OCI-M1 (cell line): ENCODE measurements at places on chromosomes 1 and 21.

DNA sequence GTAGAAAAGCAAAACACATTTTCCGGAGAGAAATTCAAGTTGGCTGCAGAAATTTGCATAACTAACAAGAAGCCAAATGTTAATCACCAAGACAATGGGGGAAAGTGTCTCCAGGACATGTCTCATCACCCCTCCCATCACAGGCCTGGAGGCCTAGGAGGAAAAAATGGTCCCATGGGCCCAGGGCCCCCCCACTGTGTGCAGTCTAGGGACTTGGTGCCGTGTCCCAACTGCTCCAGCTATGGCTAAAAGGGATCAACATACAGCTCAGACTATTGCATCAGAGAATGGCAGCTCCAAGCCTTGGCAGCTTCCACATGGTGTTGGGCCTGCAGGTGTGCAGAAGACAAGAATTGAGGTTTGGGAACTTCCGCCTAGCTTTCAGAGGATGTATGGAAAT, 138.2 kb downstream of the USH2A start:
- DNase-seq, result no peak

GRCh38 chr1:63866084-63866483, 92.3 kb downstream of the ROR1 start:
- no peak for DNase-seq

GRCh38 chr1:181789395-181789794, 272.1 kb downstream of the ZNF648 start:
- DNase-seq, result no peak

- no peak for DNase-seq
Observed at GRCh38 chr1:74584185-74584584, 71.8 kb upstream of the LRRC53 start.

GRCh38 chr1:55252942-55253589, 37.9 kb upstream of the USP24 start:
- DNase-seq, result no peak

GRCh38 chr1:23736437-23737134, 6.7 kb upstream of the ELOA start:
- DNase-seq, result no peak

- peak; percentile 37 for DNase-seq
Observed at GRCh38 chr1:181179987-181180365, 91.5 kb downstream of the IER5 start.

GRCh38 chr1:42035205-42035829, 116.6 kb upstream of the HIVEP3 start:
- DNase-seq, result peak; percentile 82

DNA sequence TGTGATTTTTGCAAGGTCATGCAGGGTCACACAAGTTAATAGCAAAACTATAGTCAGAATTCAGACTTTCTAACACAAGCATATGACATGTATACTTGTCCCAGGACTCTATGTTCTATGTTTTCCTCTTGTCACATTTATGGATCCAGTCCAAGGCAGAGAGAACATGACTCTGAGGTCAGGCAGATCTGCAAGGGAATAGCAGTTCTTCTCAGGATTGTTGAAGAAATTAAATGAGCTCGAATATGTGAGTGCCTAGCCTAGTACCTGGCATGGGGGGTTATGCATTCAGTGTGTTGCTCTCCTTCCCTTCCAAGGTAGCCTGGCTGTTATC, 9.5 kb upstream of the RPTN start:
- DNase-seq, result peak; percentile 38

DNA sequence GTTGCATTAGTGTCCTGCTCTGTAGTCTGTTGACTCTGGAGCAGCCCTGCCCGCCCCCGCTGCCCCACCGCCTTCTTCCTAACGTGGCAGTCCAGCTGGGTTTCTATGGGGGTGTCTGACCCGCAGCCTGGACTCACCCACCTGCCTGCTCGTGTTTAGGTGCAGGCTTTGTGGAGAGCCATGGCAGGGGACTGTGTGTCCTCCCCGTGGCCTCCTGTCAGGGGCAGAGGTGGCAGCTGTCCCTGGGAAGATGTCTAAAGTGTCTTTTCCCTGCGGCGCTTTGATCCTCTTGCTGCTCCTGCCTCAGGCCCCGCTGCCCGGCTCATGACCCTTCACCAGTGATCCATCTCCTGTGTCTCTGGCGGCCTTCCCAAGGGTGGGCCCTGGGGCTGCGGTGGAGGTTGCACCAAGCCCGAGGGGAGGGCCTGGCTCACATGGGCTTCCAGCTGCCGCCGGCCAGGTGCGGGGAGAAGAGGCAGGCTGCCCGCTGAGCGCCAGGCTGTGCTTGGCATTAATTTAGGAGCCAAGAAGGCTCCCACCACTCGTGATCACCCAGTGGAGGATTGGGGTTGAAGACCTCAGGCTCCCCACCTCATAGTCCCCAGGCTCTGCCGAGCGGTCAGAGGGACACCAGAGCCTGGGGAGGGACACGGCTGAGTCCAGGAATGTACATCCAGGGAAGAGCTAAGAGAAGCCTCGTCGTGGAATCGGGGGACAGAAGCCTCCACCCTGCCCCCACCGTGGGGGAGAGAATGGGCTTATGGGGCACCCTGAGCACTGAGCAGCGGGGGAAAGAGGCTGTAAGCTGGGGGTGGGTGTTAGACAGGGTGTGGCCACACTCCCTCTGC, 44.1 kb downstream of the COL18A1 start:
- DNase-seq, result no peak

DNA sequence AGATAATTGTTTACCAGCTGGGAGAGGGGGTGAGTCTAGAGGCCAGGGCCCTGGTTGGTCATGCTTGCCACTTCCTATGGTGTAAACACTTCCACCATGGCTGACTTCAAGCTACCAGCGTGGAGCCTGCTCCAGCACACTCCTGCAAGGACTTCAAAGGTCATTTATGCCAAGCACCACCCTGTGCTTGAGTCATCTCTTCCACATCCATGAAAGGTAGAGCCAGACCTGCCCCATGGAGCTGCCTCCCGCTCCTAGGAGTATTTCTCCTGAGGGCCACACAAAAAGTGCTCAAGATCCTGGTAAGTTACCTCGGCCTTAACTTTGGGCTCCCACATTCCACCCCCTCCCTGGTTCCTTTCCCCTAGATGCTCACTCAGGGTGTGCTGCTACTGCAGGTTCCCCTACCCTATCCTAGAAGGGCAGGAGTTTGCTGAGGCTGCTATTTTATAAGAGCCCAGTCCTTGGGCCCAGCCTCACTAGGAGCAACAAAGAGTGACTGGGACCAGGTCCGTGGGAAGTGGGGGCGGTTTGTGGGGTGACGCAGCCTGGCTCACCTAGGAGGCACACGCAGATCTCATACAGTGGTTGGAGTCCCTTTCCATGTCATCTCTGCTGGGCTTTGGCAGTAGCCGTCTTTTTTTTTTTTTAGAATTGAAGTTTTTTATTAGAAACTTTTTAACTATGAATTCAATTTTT, 2.4 kb downstream of the RAB7B start:
- DNase-seq, result no peak

- DNase-seq, result no peak
Observed at GRCh38 chr1:78045563-78045925, 222 bp upstream of the GIPC2 start.

- no peak for DNase-seq
Observed at GRCh38 chr1:42427240-42427639, 28.6 kb downstream of the ZMYND12 start.

- no peak for DNase-seq
Observed at GRCh38 chr1:25675729-25676476, 59.3 kb downstream of the MAN1C1 start.

GRCh38 chr1:184385865-184386311, 941 bp upstream of the C1orf21 start:
- no peak for DNase-seq

- DNase-seq, result no peak
Observed at GRCh38 chr21:44920694-44921604, at the start of gene ITGB2. ITGB2 (minus strand) TSS chr21:44920899; CDS start chr21:44910782, 10,117 bp downstream.

- DNase-seq, result no peak
Observed at GRCh38 chr21:42156690-42157605, 62.0 kb upstream of the ABCG1 start.

DNA sequence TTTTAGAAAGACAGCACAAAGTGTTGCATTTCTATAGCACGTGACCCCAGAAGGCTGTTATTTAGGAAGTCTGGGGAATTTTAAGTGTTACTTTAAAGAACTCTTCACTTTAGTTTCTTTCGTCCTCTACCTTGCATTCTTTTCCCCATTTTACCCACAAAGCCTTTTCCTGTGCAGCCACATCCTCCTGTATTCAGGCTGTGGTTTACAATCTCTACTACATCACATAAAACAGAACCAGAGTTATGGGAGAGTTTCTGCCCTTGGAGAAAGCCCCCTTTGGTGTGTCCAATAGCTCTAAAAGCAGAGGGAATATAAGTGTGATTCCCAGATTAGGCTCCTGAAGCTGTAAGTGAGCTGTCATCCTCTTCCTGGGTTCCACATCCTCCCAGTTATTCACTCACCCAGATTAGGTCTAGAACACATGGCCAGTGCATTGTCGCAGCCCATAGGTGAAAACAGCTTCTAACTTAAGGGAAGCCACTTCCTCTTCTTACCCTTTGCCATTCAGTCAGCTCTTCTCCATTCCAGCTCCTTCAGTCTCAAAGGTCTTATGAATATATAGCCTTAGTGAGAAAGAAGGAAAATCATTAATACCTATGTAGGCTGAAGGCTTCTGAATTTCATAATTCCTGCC, 171.1 kb downstream of the PIGK start:
- DNase-seq, result peak; percentile 36

GRCh38 chr21:37273440-37273839, 6.3 kb upstream of the VPS26C start:
- DNase-seq, result no peak

- no peak for DNase-seq
Observed at GRCh38 chr1:72355899-72356298, 73.6 kb upstream of the NEGR1 start.

- DNase-seq, result peak; percentile 85
Observed at GRCh38 chr1:168342572-168343280, 62.0 kb downstream of the TBX19 start.

- DNase-seq, result no peak
Observed at GRCh38 chr1:107051266-107051665, 5.2 kb upstream of the PRMT6 start.

- no peak for DNase-seq
Observed at GRCh38 chr1:21313886-21314721, 23.8 kb upstream of the ECE1 start.

- DNase-seq, result no peak
Observed at GRCh38 chr1:165564561-165564960, 20.8 kb downstream of the LRRC52 start.

DNA sequence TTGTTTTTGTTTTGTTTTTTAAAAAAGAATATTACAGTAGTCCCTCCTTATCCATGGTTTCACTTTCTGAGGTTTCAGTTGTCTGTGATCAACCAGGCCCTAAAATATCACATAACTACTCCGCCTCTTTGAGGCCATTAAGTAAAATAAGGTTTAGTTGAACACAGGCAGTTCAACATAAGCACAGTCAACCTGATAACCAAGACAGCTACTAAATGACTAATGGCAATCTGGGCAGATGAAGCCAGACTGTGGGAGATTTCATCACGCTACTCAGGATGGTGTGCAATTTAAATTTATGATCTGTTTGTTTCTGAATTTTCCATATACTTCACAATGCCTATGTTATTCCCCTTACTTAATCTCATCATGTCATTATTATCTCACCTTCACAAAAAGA, 30.1 kb downstream of the LDLRAD1 start:
- DNase-seq, result no peak

DNA sequence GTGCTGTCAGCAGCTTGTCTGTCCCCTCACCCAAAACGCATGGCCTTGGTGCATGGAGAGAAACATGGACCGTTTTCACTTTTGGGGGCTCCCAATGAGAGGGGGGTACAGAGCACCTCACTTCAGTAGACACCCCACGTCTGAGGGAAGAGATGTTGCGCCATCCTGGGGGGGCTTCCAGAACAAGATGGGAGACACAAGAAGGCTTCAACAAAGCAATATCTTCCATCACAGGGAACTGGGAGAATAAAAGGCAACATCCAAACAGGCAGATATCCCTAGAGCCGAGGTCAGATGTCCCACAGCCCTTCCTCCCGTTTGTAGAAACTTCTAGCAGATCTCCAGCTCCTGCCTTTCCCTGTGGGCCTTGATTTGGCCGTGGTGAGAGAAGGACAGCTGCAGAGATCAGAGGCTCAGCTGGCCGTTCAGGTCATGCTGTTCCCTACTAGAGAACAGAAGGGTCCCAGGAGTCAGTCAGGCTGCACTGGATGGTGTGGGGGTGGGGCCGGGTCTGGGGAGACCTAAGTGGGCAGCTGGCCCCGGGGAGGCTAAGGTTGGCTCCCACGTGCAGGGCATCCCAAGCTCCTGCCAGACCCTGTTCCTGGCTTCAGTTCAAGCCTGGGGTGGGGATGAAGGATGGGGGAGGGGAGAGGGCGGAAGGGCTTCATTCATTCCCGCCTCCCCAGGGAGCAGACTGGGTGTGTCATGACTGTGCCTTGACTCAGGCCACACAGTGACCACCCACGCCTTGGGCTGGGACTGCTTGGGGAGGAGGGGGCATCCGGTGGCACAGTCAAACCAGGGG, 4.4 kb downstream of the PLOD1 start:
- no peak for DNase-seq

DNA sequence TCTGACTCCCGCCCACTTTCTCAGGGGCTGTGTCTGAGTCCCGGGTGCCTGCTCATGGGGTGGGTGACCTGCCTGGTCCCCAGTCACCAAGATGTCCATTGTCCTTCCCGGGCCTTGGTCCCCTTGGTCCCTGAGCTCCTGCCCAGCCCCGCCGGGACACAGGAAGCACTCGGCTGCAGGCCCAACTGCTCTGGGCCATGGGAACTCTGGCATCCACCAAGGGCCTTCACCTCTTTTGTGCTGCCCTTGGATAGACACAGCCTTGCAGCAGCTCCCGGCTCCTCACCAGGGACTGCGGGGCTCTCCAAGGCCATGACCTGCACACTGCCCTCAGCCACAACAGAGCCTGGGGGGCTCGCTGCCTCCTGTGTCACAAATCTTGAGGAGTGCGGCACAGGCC, 22.1 kb upstream of the MX1 start:
- DNase-seq, result no peak

DNA sequence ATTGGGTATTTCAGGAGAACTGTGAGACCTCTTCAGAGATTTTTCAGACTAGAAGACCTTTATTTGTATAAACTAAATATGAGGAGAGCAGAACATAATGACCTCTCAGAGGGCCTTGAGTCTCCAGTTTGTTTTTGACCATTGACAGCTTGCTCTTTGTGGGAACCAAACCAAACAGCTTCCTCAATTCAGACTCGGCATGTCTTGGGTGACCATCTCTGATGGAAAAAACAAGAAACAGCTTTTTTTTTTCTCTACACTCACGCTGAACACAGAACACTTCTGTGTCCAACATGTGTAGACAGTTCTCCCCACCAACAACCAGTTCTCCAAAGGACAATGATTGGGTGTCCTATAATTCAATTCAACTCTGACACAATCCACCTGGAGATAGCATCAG, 11.5 kb downstream of the ATP1A4 start:
- DNase-seq, result peak; percentile 39
